Thoracic aorta (tissue), 2 donors: ENCODE measurements at places on chromosomes 2 and 18.

GRCh38 chr2:24253303-24253919 is 78.6 kb downstream of the FAM228A start:
- H3K27me3 ChIP-seq = no peaks in the 10 kb centered on the region
- no peak for DNase-seq
- H3K4me3 ChIP-seq = no peak overlapping the region
- peaks cover 24% of the 10 kb centered on the region for H3K36me3 ChIP-seq
- H3K27ac ChIP-seq = no peak overlapping the region
- H3K4me1 ChIP-seq = no peaks in the 10 kb centered on the region

DNA sequence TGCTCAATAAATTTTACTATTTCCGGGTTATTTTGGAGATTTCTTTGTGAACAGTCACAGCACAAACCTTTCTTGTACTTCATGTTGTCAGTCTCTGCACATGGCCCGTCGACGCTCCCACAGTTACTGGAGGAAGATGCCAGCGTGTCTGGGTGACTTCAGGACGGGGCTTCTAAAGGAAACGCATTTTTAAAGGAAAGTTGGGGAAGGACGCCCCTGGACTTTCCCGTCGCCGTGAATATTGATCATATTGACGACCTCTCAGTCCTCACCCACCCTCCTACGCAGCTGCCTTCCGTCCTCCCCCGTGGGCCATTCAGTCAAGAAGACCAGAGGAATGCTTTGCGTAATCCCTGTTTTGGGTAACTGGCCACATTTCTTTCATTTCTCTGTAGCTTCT is 71.1 kb upstream of the SNTG2 start:
- H3K4me1 ChIP-seq = no peaks in the 10 kb centered on the region
- no peak overlapping the region for H3K27ac ChIP-seq
- H3K27me3 ChIP-seq = no peaks in the 10 kb centered on the region
- no peak for DNase-seq

DNA sequence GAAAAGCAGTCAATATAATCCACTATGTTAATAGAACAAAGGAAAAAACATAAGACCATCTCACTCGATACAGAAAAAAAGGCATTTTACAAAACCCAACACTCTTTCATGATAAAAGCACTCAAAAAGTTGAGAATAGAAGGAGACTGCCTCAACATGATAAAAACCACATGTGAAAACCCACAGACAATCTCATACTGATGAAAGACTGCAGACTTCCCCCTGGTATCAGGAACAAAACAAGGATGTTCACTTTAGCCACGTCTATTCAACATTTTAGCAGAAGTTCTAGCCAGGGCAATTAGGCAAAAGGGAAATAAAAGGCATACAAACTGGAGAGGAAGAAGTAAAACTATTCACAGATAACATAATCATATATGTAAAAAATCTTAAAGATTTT is 285.9 kb downstream of the EIPR1 start:
- no peaks in the 10 kb centered on the region for H3K36me3 ChIP-seq
- no peak overlapping the region for H3K4me3 ChIP-seq
- no peaks in the 10 kb centered on the region for H3K4me1 ChIP-seq

- H3K27ac ChIP-seq = no peak overlapping the region
- H3K4me1 ChIP-seq = no peaks in the 10 kb centered on the region
- H3K4me3 ChIP-seq = no peak overlapping the region
- no peak for DNase-seq
- H3K36me3 ChIP-seq = no peaks in the 10 kb centered on the region
Observed at GRCh38 chr2:83471655-83472054, 987.4 kb downstream of the SUCLG1 start.

- no peak overlapping the region for H3K4me3 ChIP-seq
- no peaks in the 10 kb centered on the region for H3K36me3 ChIP-seq
- DNase-seq = no peak
- no peaks in the 10 kb centered on the region for H3K4me1 ChIP-seq
- H3K27me3 ChIP-seq = no peaks in the 10 kb centered on the region
Observed at GRCh38 chr2:114488841-114489530, 46.5 kb downstream of the DPP10 start.

GRCh38 chr2:28219138-28219537 is 173.5 kb upstream of the FOSL2 start:
- DNase-seq = no peak
- H3K4me1 ChIP-seq = no peaks in the 10 kb centered on the region
- H3K27ac ChIP-seq = no peak overlapping the region
- H3K4me3 ChIP-seq = no peak overlapping the region
- no peaks in the 10 kb centered on the region for H3K27me3 ChIP-seq
- no peaks in the 10 kb centered on the region for H3K36me3 ChIP-seq

- H3K36me3 ChIP-seq = peaks cover 29% of the 10 kb centered on the region
- peaks cover 7% of the 10 kb centered on the region for H3K4me1 ChIP-seq
- no peak overlapping the region for H3K27ac ChIP-seq
- no peak overlapping the region for H3K4me3 ChIP-seq
Observed at GRCh38 chr2:38565333-38565732, 37.4 kb downstream of the HNRNPLL start.

DNA sequence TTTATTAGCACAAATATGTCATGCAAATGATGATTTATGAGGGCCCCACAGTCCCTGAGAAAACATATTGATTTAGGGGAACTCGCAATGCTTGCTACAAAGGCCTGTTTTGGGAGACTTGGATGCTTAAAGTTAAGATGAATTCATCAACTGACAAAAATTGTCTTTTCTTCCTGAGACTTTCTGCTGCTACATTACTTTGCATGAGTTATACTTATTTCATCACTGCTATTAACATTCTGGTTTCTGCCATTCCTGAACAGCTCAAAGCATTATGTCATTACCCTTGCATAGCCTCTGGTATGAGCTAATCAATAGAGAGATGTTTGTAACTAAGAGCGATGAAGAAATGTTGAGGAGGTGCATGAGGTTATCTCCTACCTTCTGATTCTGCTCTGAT is 74.4 kb downstream of the SOX11 start:
- H3K27ac ChIP-seq = no peak overlapping the region
- no peaks in the 10 kb centered on the region for H3K27me3 ChIP-seq
- no peaks in the 10 kb centered on the region for H3K4me1 ChIP-seq
- H3K4me3 ChIP-seq = no peak overlapping the region
